Cortex of kidney (tissue), 1 donor: ENCODE measurements at places on chromosomes 7 and 10.

DNA sequence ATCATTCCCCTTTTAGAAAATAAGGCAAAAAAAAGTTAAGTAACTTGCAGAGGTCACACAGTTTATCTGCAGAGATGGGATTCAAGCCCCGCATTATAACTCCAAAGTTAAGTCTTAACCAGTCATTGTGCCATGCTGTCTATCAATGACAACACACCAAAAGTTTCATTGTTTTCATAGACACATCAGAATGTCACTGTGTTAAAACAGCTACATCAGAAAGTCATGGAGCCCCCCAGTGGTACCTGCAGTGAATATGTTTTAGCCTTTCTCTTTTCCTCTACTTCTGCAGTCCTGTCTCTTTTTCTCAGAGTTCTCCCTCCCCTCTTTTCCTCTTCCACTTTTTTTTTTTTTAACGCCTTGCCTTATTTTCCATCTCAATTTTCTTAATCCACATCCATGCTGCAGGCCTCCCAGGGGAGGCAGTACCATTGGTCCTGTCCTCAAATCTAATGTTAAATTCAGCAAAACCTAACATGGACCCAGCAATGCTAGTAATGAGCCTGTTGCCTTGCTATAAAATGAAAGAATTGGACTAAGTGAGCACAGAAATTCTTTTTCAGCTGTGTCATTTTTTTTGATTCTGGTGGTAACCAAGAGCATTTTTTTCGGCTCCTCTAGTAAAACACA, 3.8 kb upstream of the NRCAM start:
- DNase-seq: no peak

DNA sequence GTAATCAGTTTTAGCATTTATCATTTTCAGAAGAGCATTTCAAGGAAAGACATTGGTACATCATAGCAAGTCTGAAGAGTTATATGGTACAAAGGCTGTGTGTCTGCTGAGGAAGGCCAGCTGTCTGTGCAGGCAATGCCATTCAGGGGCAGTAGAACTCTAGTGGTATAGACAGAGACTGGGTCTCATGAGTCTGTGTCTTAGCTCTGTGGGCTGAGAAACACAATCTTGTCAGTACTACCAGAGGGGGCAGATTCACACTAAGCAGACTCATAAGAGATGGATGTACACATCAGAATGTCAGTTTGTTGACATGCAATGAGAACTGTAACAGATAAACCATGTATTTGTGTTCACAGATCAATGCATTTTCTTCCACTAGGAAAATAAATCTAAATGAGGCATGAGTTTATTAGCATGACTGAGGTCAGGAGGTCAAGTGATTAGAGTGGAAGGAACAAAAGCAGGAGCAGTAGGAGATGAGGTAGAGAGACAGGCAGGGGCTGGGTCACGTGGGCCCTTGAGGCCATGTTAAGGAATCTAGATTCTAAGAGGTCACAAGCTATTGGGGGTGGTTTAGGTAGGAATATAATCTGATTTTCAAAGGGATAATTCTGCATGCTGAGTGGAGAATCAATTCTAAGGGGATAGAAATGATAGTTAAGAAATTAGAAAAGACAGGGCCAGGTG, 7.5 kb upstream of the GGCT start:
- no peak for DNase-seq

DNA sequence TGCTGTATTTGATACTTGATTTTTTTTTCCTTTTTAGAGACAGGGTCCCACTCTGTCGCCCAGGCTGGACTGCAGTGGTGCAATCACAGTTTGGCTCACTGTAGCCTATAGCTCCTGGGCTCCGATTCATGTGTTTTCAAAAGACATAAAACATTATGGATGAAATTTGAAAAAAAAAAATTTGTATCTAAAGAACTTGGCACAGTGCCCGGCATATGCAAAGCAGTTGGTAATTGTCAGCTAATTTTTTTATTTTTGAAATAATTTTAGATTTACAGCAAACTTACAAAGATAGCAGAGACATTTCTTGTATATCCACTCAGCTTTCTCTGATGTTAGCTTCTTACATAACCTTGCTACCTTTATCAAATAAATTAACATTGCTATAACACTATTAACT, 20.3 kb upstream of the SAMD8 start:
- DNase-seq: no peak

GRCh38 chr10:110304394-110304779, 333 bp downstream of the SMNDC1 start:
- no peak for DNase-seq

GRCh38 chr10:14220026-14220425, 110.7 kb downstream of the FRMD4A start:
- DNase-seq: no peak

- DNase-seq: no peak
Observed at GRCh38 chr7:105216786-105217185, 171.9 kb downstream of the SRPK2 start.

GRCh38 chr10:95517536-95518454, 43.4 kb downstream of the SORBS1 start:
- DNase-seq: no peak

DNA sequence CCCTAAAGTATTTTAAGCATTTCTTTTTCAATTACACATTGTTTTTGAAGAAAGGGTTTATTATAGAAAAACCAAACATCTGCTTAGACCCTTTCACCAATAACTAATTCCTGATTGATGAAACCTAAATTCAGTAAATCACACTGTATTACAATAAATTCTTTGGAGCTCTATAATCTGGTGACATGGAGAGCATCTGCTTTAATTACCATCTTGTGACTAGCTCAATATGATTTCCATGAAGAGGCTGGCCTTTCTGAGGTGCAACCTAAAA, 9.7 kb downstream of the HYCC1 start:
- DNase-seq: no peak

- DNase-seq: no peak
Observed at GRCh38 chr10:103652599-103653281, 159.2 kb downstream of the NEURL1 start.

- no peak for DNase-seq
Observed at GRCh38 chr7:48664241-48664640, 260.1 kb upstream of the CDC14C start.

GRCh38 chr7:129008645-129009414, 46.1 kb downstream of the TNPO3 start:
- no peak for DNase-seq
